ENCODE measurements at places on chromosomes 13 and 19.

- no peak for DNase-seq
Observed at GRCh38 chr13:109233293-109233692, 553.1 kb downstream of the IRS2 start.

- no peak for DNase-seq
Observed at GRCh38 chr19:2289714-2290435, 7.9 kb upstream of the PEAK3 start.

GRCh38 chr13:102309110-102309509 is 92.7 kb downstream of the FGF14 start:
- no peak for DNase-seq

DNA sequence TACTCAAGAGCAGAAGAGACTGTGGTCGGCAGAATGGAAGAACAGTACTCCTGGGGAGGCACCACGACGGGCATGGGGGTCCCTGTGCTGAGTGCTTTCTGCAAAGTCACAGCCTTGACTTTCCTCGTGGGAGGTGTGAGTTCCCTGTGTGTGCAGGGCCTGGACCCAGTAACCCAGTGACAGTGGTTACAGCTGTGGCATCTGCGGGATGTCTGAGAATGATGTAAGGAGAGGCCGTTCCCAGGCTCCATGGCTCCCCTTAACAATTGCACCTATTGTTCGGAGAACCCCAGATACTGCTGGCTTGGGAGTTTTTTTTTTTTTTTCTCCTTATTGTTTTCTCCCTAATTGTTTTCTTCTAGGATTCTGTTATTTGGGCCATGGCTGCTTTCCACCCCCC is 5.1 kb upstream of the NANOS2 start:
- DNase-seq: no peak

DNA sequence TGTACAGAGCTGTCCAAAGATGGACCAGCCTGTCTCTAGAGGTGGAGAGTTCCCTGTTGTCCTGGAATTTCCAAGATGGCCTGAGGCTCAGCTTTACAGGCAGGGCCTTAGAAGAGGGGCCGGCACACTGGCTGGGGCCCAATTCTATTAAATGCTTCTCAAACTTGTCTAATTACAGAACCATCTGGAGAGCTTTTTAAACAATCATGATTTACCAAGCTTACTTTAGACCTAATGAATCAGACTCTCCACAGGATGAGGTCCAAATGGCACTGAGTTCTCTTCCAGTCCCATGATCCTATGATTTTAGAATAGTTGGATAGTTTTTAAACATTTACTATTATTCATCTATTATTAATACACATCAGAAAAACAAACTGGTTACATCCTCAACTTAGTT is 123.5 kb downstream of the DNAJC3 start:
- DNase-seq: no peak
